ENCODE measurements at places on chromosomes 1 and 21. TPM values are rescaled to one million over a fixed set of nuclear protein-coding genes. Genes with fewer than 3 reads are reported as not detected.

DNA sequence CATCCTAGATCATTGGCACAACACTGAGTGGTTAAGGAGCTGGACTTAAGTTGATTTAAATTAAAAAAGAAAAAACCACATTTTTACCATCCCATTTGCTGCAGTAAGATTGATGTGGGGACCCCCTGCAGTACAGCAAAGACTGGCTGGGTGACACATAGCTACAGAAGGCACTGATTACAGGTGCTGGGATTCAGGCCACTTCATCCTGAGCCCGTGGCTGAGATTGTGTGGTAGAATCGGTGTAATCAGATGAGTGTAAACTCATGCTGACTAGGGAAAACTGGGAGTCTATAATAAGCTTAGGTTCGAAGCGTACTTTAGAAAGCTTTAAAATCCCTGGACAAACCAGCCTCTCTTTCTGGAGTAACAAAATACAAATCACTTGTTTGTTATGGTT, 70.1 kb downstream of the SLC25A24 start:
- no peak for DNase-seq

DNA sequence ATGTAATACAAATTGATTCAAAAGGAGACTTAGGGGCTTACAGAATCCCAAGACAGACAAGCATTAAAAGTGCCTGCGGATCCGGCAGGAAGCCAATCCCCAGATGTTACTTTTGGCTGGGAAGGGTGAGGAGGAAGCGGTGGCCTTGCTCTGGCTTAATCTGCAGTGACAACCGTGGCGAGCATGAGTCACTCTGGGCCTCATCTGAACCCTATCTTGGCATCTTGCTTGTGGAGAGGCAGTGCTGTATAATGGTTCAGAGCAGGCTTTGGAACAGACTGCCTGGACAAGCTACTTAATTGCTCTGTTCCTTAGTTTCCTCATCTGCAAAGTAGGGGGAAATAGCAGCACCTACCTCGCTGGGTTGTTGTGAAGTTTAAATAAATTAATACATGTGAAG, 74.1 kb downstream of the XCL2 start:
- DNase-seq, result no peak

DNA sequence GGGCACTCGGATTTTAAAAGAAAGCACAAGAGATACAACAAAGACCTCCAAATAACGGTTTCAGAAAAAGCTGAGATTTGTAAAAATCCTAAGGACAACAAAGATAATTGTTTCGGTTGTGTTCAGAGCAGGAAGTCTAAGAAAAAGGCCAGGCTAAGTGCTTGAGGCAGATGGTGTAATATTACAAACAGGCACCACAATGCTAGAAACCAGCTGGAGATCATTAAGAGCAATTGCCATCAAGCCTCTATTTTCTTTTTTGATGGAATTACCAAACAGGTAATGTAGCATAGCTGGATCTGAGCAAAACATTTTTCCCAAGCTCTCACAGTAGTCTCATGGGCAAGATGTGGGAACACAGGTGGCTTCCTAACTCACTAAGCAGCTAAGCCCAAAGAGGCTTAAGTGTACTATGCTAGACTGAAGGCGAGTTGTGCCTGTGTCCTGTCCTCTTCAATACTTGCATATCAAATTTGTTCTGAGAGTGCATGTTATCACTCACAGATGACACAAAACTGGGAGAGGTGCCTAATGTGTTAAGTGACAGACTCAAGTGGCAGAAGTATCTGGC, 161.6 kb downstream of the GLUL start:
- DNase-seq, result peak; percentile 19

- DNase-seq, result no peak
Observed at GRCh38 chr1:219544163-219544846, 68.6 kb downstream of the ZC3H11B start.

DNA sequence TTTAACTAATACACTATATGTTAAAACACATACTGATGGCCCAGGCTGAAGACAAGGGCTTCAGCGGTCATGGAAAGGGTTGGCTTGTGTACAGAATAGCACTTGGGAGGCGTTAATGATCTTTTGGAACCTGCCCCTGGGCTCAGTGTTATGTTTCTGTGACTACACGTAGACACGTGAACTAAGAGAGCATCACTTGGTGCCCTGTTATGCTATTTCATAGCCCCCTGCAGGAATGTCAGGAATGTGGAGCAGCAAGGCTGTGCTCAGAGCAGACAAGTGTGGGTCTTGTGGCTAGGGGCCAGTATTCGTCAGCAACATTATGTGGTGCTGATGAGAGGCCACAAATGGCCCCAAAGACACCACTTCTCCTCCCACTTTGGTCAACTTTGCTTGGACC, 132.4 kb downstream of the MAP3K21 start:
- no peak for DNase-seq

GRCh38 chr1:41322835-41323234, 38.4 kb upstream of the FOXO6 start:
- DNase-seq, result peak; percentile 33

- no peak for DNase-seq
Observed at GRCh38 chr1:5831600-5832335, 160.5 kb downstream of the NPHP4 start.

The LDLRAD2 gene
- total RNA-seq, result not detected

Measured in G401 (cell line).